Keratinocyte (primary cell): ENCODE measurements at places on chromosomes 4 and X. TPM values are rescaled to one million over a fixed set of nuclear protein-coding genes. Genes with fewer than 3 reads are reported as not detected.

GRCh38 chr4:45475548-45475947 lies 648.3 kb downstream of the GABRG1 start:
- no peak for DNase-seq

GRCh38 chr4:70943114-70943513 lies 40.9 kb downstream of the MOB1B start:
- DNase-seq = no peak

- no peak for DNase-seq
These were observed 29.2 kb upstream of the FGFBP2 start for GRCh38 chr4:15992167-15992485.

- DNase-seq = no peak
These were observed 1392.8 kb upstream of the TENM3 start for GRCh38 chr4:180850318-180850940.

GRCh38 chr4:80578001-80578400 lies 242.5 kb downstream of the CFAP299 start:
- no peak for DNase-seq

DNA sequence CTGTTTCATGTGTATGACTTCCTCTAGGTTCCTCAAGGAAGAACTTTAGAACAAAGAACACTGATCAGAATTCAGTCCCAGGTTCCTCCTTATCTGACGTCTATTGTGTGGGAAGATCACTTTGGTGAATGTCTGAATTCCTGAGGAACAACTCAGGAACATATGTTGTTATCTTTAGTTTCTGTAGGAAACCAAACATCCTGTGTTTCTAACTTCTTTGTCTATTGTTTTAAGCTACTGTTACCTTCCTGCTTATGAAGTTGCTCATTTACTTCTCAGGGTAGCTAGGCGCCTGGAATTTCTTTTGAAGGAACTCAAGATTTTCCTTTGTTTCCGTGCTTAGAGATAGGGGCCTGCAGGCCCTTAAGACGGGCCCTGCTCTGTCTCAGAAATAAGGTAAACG lies 46.2 kb downstream of the MAGEB5 start:
- peak; percentile 15 for DNase-seq

DNA sequence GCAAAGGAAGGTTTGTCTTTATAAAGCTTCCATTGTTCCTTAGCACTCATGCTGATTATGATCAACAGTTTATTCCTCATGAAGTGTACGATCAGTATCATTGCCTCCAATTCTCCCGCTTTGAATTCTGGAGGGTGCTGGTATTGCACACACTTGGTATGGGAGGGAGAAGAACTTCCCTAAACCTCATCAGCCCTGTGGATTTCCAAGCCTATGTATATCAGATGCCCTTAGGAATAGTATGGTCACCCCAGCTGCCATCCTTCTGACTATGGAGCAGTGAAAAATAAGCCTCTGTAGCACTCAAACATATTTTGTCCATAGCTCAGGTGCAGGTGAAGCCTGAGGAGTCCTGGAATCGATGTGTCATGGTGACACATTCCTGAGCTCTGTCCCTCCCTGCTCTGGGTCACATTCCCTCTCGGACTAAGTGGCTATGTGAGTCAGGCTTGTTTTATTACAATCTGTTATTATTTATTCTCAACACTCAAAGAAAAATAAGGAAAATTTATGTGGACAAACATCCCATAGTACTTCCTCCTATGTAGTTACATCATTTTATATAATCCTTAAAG lies 2.0 kb upstream of the ZDHHC9 start:
- no peak for DNase-seq

DNA sequence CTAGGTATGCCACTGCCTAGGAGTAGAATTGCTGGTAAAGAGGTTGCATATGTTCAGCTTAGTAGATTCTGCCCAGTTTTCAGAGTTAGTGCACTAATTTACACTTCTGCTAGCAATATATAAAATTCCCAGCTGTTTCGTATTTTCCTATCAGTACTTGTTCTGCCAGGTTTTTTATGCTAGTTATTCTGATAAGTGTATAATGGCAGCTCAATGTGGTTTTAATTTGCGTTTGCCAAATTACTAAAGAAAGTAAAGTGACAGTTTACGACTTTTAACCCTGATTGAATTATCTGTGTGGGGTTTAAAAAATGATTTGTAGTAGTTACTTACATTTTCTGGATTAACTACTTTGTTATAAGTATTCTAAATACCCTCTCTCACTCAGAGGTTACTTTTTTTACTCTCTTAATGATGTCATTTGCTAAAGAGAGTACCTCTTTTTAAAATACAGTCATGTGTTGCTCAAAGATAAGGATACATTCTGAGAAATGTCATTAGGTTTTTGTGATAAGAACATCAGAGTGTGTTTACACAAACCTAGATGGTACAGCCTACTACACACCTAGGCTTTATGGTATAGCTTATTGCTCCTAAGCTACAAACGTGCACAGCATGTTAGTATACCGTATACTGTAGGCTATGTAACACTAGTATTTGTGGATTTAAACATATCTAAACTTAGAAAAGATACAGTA lies 363.2 kb downstream of the IL15 start:
- no peak for DNase-seq

DNA sequence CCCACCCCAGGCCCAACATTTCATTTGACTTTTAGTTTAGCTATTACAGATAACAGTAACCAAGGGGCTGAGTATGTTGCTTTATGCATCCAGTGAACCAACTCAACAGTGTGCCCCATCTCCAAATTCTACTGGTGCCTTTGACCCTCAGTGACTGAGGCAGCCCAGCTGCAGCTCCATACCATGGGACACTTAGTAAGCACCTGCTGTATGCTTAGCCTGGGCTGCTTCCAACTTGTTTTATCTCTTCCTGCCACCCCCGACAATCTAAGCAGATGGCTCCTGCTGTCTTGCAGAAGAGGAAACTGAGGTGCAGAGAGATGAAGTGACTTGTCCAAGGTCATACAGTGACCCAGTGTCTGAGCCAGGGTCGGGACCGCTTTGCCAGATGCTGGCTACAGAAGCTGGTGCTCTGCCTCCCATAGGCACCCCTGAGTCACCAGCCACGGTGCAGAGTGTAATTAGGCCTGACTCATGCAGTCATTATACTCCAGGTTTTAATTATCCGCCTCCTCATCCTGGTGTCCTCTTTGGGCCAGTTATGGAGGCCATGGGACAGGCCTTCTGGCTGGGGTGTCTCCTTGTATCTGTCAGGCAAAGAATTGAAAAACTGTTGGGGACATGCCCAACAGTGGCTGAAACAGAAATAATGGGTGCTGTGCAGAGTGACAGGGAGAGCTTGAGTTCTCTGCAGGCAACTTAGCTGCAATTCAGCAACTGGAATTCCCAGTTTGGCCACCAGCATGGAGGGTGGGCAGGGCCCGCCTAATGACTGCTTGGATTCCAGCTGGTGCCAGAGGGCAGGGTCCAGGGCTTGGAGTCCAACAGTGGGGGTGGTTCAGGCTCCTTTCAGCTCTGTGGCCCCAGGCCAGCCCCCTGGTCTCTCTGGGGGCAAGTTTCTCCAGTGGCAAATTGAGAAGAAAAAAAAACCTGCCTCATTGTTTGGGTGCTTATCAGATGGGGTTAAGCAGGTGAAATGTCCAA lies 8.2 kb upstream of the GPR78 start:
- no peak for DNase-seq

The FRG2 gene
- polyA plus RNA-seq = not detected in 3 replicates

The NCBP2L gene
- not detected in 3 replicates for polyA plus RNA-seq

The IGSF1 gene
- not detected in 3 replicates for polyA plus RNA-seq
